ENCODE measurements at places on chromosomes 3 and 15.

- DNase-seq: no peak
Measured at GRCh38 chr15:26628879-26629529, 143.9 kb downstream of the GABRB3 start.

- DNase-seq: no peak
Measured at GRCh38 chr3:157741607-157742006, 238.4 kb upstream of the VEPH1 start.

DNA sequence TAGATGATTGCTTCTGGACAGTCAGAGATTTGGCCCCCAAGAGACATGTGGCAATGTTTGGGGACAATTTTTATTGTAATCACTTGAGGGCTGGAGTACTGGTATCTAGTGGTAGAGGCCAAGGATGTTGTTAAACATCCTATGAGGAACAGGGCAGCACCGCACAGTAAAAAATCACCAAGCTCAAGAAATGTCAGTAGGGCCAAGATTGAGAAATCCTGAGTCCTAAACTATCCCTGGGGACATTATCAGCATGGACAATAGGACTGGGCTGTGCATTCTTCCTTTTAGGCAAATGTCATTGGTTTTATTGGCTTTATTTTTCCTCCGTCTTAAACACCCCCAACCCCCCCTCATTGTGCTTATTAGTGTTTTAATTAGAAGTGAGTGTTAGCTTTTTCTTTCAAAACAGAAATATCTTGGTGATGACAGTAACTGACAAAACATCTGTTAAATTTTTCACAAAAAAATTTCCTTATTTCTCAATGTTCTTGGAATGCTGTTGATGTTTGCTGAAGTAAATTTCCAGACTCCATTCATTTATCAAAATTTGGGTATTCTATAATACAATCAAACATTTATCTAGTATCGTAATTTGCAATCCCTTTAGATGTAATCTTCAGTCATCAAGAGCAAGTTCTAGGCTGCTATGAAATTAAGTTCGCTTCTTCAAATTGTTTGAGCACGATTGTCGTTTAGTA, 944.4 kb downstream of the VGLL3 start:
- DNase-seq: no peak

DNA sequence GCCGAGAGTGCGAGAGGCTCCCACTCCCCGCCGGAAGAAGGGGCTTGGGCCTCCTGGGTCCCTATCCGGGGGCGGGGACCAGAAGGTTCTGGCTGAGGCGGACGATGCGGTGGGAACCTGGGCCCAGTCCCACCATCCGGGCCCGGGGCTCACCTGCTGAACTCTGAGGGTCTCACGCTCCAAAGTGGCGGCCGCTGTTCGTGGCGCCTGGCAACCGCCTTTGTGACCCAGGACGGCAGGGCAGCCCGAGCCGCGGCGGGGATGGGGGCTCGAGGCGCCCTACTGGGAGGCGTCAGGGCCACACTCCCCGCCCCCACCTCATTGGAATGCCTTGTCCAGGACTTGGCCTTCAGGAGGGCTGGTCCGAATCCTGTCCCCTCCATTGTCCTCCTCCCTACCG, at the start of gene FANCD2OS:
FANCD2OS (minus strand) TSS at position 165 of the 400 bp plus-strand sequence. CDS start 3,481 bp downstream, outside the sequence.
- no peak for DNase-seq

DNA sequence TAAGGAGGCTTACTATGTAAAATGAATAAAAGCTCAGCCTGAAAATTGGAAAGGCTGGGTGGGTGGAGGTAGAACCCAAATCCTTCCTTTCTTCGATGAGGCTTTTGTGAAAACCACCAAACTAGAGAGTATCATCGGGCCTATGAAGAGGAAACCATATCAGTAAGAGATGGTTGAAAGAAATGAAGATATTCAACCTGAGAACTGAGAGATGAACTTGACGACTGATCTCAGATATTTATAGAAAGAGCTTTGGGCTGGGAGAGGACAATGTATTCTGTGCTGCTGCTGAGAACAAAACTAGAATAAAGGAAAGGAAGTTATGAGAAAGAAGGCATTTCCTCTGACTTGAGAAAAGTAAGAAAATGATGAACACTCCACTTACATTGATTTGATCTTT, 236.6 kb downstream of the KCNH8 start:
- no peak for DNase-seq

- no peak for DNase-seq
Measured at GRCh38 chr15:39556461-39556860, 24.4 kb upstream of the THBS1 start.

- no peak for DNase-seq
Measured at GRCh38 chr3:66041116-66041515, 2.4 kb upstream of the MAGI1 start.

DNA sequence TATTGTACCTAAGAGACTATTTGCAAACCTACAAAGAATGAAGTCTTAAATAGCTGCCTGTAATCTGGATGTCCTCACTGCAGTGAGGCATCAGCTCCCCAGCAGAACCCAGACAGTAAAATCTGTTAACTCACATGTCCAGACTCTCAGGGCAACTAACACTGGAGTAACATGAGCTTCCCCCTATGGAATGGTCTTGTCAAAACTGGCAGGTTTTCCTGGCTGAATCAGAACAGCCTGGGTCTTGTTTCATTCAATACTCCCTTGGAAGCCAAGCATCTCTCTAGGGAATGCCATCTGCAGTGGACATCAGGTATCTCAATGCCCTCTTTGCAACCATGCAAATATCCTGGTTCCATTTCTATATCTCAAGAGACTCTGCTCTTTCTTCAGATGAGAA, 24.4 kb downstream of the PTPN9 start:
- DNase-seq: no peak

- no peak for DNase-seq
Measured at GRCh38 chr15:92277776-92278175, 115.9 kb upstream of the ST8SIA2 start.

DNA sequence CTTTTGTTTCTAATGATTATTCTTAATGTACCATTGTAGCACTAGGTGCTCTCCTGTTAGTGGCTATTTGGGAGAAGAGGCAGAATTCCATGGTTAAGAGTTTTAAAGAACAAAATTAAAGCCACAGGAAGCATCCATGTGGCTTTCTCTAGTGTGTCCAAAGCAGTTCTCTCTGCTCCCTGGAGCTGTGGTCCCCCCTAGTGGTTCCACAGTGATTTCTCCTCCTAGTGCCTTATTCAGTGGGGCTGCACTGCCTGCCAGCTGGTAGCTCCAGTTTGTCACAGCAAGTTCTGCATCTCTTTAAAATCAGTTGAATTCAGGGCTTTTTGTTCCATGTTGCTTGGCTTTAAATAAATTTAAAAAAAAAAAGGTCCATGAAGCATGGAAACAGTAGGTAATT, 39.6 kb upstream of the FAM98B start:
- no peak for DNase-seq

GRCh38 chr3:43879166-43879565, 188.4 kb downstream of the ABHD5 start:
- no peak for DNase-seq

- DNase-seq: no peak
Measured at GRCh38 chr15:64824929-64825430, 467 bp downstream of the PIF1 start.

DNA sequence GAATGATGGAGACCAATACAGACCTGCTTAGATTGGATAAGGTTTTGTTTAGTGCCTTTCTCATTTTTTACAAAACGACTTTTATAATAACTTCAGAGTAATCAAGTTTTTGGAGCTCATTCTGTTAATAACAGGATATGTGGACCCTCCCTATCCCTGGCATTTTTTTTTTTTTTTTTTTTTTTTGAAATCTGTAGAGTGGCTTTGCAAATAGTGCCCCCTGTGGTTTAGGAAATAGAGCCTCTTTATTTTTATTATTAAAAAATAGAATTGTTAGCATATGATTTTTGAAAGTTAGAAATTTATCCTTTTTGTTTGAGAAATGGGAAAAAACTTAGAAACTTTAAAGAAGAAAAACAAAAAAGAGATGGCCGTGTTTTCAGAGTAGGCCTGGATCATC, 11.4 kb downstream of the SKIL start:
- DNase-seq: no peak

GRCh38 chr3:177538750-177539730, 341.8 kb upstream of the TBL1XR1 start:
- DNase-seq: no peak

GRCh38 chr3:188274249-188274915, 120.4 kb downstream of the LPP start:
- no peak for DNase-seq

DNA sequence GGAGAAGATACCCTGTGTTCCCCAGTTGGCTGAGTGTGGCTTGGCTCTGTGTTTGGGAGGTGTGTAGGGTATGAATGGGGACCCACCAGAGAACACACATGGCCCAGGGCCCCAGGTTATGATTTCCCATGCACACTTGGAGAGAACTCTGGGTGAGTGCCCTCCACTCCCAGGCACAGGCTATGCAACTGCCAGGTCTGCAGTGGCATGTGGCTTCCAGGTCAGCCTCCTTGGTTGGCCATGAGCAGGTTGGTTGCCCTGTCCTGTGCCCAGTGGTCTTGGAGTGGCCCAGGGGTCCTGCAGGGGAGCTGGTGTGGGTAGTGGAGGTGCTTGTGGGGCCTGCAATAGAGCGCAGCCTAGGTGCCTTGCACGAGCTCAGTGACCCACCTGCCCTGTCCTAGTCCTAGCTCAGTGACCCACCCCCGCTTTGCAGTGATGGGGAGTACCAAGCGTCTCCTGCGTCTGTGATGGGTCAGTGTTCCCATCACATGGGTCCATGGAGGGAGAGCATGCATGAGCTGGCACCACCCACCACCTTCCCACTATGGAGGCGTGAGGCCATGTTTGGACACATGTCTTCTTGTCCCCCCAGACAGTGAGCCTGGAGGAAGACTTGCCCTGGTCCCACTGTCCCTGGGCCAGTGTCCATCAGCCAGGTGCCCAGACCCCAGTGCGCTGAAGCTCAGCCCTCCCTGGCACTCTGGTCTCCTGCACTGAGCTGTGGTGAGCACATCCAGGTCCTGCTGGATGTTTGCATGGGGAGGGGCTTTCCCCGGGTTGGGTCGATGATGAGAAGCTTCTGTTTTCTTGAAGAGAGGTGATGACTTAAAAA, 217.3 kb downstream of the SNRPN start:
- no peak for DNase-seq

GRCh38 chr3:45043728-45044299, 17.7 kb downstream of the CLEC3B start:
- DNase-seq: no peak

DNA sequence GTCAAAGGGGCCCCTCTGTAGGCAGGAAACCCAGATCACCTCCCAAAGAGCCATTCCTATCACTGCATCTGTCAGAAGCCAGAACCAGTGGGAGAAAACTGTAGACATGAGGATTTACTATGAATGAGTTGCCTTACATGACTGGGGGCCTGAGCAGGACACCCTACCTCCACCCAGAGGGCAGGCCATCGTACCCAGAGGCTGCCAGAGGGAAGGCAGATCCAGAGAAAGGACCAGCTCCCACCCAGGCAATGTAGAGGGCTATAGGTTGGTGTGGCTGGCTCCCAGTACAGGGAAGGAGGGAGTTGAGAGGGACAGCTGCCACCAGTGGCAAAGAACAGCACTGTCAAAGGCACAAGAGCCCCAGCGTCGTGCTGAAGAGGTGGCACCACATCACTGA, 233.2 kb downstream of the OCA2 start:
- no peak for DNase-seq

GRCh38 chr3:47989981-47990440, 26.2 kb downstream of the MAP4 start:
- no peak for DNase-seq

GRCh38 chr3:83002869-83003445, 1241.5 kb upstream of the GBE1 start:
- DNase-seq: no peak

- DNase-seq: no peak
Measured at GRCh38 chr3:132265488-132265887, 51.7 kb upstream of the ACP3 start.

DNA sequence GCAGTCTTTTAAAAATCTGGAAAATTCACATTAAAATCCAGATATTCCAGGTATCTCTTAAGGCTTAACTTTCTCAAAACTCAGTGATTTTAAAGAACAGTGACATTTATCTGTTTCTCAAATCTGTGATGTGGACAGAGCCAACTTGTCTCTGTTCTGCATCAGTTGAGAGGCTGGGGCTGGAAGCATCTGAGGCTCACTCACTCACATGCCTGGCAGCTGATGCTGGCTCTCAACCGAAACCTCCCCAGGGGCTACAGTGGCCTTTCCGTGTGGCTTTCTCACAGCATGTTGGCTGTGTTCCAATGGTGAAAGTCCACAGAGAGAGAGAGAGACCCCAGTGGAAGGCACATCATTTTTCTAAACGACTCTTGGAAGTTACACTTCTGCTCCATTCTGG, 53.5 kb downstream of the CEMIP start:
- no peak for DNase-seq

DNA sequence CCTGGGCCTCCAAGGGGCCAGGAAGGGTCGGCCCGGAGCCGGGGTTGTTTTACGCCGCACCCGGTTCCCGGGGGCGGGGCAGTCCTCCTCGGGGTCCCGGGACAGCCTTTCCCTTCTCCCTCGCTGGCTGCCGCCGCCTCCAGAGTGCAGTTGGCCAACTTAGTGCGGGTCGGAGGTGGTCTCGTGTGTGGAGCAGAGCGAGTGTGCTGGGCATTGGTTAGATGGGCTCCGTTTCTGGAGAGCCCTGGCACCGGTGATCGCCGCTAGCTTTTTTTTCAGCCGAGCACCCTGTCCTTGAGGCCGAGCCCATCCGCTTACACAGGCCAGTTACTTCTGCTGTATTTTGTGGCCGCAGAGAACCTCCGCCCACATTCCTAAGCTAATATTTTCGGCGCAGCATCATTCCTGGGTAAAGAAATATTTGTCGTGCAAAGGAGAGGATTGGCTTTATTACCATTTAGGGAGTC, 585 bp downstream of the KIF23 start:
- DNase-seq: no peak

- no peak for DNase-seq
Measured at GRCh38 chr15:82851981-82852511, 42.6 kb downstream of the WHAMM start.

DNA sequence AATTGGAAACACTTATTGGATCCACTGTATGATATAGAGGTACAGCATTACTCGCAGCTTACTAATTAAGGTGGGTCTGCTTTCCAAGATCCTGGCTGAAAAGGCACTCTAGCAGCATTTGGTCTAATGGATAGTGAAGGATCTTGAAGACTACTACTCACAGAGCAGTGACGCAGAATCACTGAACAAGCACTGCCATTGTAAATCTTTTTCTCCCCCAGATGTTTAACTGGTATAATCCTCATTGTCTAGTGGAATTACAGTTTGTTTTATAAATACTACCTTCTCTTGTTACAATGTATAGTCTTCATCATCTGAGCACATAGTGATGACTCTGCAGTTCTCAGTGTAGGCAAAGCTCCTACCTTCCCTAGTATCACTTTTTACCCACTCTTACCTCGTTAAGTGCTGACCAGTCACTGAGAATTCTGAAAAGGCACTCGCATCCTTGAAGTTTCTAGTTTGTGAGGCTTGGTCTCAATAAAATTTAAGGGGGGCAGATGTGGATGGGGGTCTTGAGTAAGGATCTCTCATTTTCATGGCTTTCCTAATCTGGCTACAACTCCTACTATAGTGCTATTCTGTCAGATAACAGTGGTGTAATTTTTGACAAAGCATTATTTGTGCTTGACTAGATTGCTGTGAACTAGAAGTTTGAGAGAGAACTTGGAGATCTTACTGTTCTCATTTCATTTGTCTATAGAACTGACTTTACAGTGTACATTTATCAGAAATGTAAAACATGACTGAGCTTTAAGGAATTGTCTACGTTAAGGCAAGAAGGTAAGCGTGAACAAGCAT, 23.2 kb downstream of the MAPK6 start:
- DNase-seq: no peak

GRCh38 chr15:73902121-73903020, 23.9 kb upstream of the LOXL1 start:
- no peak for DNase-seq

- DNase-seq: no peak
Measured at GRCh38 chr15:68078365-68078764, 24.2 kb downstream of the PIAS1 start.

GRCh38 chr3:65676580-65676979, 362.1 kb downstream of the MAGI1 start:
- DNase-seq: no peak

All from cortex of kidney (tissue), 1 donor.